ENCODE measurements at places on chromosomes 4 and X.

GRCh38 chr4:4572821-4573220 lies 31.0 kb upstream of the STX18 start:
- peak; percentile 27 for DNase-seq

GRCh38 chr4:74840936-74841509 lies 46.7 kb upstream of the BTC start:
- no peak for DNase-seq

- DNase-seq: peak; percentile 84
Measured at GRCh38 chr4:10074767-10075105, 41.9 kb downstream of the WDR1 start.

- no peak for DNase-seq
Measured at GRCh38 chr4:35520059-35520458, 724.3 kb downstream of the ARAP2 start.

- peak; percentile 53 for DNase-seq
Measured at GRCh38 chr4:173288296-173288695, 45.9 kb downstream of the HMGB2 start.

All from GM23248 (cell line).